ENCODE measurements at places on chromosomes 1 and 21.

- DNase-seq: no peak
These were observed 107.4 kb downstream of the GIPC2 start for GRCh38 chr1:78153092-78153736.

GRCh38 chr1:79235301-79236002, 228.9 kb upstream of the ADGRL4 start:
- no peak for DNase-seq

DNA sequence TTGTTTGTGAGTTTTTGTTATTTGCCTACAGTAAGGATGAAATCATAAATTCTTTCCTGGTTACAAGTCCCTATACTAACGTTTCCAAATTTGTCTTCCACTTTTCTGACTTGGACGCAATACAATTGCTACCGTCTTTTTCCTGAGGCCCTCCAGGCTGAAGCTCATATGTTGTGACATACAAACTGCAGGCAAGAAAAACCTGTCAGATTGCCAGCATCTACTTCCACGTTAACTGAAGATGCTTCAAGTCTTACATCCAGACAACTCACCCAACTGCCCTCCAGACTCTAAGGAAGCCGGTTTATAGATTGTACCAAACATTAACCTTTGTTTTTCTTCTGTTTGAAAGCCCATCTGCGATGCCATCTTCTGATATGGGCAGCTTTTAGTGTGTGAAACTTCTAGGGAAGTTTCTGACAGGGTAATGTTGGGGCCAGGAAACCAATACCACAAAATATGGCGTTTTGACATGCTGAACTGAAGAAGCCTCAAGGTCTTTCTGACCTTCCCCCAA, 21.4 kb upstream of the RNF11 start:
- DNase-seq: no peak

- no peak for DNase-seq
These were observed 19.9 kb downstream of the KCNQ4 start for GRCh38 chr1:40803447-40803846.

- no peak for DNase-seq
These were observed 174.8 kb downstream of the TOMM20 start for GRCh38 chr1:234953655-234954405.

GRCh38 chr1:1777950-1778662, at the start of gene NADK:
NADK (minus strand) TSS chr1:1778470; CDS start chr1:1765406, 13,064 bp downstream.
- peak; percentile 69 for DNase-seq

- DNase-seq: no peak
These were observed 10.2 kb upstream of the TARBP1 start for GRCh38 chr1:234489007-234489697.

DNA sequence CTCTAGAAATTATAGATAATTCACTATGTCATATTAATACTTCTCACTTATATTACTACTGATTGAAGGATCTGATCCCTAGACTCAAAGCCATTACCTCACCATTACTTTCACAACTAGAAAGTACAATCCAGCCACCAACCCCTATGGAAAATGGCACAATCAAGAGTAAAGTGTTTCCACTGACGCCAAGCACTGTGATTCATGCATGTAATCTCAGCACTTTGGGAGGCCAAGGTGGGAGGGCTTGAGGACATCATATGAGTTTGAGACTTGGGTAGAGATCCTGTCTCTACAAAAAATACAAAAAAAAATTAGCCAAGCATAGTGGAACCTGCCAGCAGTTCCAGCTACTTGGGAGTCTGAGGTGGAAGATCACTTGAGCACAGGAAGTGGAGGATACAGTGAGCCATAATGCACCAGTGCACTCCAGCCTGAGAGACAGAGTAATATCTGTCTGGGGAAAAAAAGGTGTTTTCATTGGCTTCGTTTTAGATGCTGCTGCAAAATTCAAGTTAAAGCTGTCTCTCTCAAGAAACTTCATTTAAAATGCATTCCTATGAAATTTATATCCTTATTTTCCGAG, 126.5 kb downstream of the AKT3 start:
- DNase-seq: no peak

DNA sequence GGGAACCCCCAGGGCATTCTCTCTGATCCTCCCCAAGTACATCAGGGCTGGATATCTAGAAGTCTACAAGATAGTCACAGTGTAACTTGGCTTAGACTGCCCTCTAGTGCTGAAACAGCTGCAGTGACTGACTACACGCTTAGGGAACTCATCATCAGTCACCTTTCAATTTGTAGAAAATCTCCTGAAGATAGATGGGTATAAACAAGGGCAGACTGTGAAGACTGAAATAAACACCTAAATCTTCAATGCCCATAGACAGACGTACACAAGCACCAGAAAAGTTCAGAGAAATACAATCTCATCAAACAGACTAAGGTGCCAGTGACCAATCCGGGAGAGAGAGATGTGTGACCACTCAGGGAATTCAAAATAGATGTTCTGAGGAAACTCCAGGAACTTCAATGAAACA, 46.6 kb downstream of the PACC1 start:
- DNase-seq: no peak

GRCh38 chr1:238558156-238558555, 667.4 kb upstream of the ZP4 start:
- no peak for DNase-seq

- no peak for DNase-seq
These were observed 14.5 kb downstream of the CNST start for GRCh38 chr1:246580497-246581370.

GRCh38 chr1:110207831-110208230, 2.3 kb upstream of the KCNC4 start:
- peak; percentile 67 for DNase-seq

- DNase-seq: peak; percentile 74
These were observed 1.1 kb upstream of the ESPN start for GRCh38 chr1:6423321-6423999.

- no peak for DNase-seq
These were observed 43.8 kb downstream of the SLC37A1 start for GRCh38 chr21:42557420-42557819.

GRCh38 chr1:204461331-204462228, 33.0 kb downstream of the PIK3C2B start:
- DNase-seq: no peak

GRCh38 chr1:99675994-99676393, 30.1 kb downstream of the PALMD start:
- DNase-seq: no peak

DNA sequence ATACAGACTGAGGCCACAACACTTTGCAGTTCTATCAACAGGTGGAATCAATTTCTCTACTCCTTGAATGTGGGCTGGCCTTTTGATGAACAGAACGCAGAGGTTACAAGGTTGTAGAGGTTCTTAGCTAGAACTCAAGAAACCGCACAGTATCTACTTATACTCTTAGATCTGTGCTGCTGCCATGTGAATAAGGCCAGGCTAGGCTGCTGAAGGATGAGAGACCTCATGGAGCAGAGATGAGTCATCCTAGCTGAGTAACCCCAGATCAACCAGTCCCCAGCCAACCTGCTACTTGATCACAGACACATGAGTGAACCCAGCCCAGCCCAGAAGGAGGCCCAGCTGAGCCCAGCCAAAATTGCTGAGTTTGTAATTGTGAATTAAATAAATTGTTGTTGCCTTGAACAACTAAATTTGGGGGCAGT, 35.3 kb upstream of the BCAR3 start:
- no peak for DNase-seq

DNA sequence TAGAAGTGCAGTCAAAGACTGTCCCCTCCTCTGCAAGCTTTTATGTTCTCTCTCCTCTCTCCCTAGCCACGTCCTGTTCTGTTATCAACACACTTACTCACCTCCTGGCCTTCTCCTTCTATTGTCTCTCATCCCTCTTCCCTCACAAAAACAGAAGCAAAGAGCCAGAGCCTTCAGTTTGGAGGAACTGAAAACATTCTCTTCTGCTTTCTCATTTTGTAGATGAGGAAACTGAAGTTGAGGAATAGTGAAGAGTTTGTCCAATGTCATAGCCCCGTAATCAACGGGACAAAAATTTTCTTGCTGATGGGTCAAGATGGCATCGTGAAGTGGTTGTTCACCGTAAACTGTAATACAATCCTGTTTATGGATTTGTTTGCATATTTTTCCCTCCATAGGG, 1.9 kb downstream of the NLRP3 start:
- no peak for DNase-seq

GRCh38 chr1:74586253-74586897, 74.0 kb upstream of the LRRC53 start:
- no peak for DNase-seq

DNA sequence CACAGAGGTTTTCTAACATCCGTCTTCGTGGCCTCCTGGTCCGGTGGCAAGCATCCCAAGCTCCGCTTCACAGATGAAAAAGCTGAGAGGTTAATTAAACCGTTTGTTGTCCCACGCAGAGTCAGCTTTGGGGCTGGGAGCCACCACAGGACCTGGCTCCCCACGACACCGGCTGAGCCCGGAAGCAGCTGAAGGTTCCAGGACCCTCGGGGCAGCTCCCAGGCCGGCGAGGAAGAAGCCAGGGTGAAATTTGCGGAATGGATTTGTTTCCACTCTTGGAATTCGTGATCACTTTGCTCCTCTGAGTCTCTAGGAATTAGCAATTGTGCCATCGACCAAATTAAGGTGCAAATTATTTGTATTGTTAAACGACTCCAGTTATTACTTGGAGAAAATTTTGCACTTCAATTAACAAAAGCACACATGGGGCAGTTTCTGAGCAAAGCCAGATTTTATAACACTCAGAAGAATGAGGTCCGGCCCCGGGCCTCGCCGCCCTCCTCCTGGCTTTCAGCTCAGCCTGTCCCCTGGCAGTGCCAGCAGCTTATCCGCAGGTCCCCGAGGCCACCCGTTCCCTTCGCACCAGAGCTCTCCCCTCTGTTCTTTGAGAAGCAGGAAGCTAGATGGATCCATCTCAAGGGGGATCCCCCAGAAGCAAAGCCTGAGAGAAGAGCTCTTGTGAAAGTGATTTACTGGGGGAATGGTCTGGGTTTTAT, 69.1 kb downstream of the SIK1 start:
- no peak for DNase-seq

DNA sequence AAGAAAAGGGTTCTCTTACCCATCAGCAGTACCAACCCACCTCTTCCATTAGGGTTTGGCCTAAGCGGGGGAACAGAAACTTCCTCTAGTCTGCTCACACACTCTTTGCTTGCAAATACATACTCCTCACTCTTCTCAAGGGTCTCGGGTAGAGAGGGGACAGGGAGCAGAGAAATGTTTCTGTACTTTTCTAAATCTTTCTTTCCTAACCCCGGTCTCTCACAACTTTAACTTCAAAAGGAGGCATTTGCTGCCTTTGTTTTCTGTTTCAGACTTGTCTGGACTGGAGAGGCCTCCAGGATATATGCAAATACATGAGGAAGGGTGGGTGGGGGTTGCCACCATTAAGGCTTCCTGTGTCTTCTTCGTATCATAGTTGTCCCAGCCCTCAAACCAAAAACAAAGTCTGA, 10.5 kb upstream of the LAX1 start:
- DNase-seq: no peak

DNA sequence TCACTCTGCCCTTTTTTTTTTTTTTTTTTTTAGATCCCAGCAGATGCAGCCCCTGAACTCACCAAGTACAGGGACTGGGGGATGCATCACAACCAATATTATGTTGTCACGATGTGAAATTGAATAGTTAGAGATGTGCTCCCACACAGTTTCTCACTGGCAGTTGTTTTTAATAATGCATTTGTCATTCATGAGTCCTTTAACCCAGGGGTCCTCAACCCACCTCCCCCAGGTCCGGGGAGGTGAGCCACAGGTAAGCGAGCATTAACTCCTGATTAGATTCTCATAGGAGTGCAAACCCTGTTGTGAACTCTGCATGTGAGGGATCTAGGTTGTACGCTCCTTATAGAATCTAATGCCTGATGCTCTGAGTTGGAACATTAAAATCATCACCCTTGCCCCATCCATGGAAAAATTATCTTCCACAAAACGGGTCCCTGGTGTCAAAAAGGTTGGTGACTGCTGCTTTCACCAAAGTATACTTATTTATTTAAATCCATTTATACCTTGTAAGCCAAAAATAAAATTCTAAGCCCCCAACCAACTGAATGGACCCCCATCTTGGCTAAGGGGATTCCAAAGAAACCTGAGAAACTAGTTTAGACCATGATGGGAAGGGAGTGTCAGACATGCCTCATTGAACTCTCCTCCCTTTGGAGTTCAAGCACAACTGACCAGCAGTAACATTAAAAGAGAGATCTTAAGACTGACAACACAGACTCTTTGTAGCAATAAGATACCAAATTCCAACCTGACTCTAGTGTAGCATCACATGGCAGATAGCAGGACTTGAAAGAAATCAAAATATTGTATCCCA, 119.3 kb upstream of the ATP1A1 start:
- DNase-seq: no peak

DNA sequence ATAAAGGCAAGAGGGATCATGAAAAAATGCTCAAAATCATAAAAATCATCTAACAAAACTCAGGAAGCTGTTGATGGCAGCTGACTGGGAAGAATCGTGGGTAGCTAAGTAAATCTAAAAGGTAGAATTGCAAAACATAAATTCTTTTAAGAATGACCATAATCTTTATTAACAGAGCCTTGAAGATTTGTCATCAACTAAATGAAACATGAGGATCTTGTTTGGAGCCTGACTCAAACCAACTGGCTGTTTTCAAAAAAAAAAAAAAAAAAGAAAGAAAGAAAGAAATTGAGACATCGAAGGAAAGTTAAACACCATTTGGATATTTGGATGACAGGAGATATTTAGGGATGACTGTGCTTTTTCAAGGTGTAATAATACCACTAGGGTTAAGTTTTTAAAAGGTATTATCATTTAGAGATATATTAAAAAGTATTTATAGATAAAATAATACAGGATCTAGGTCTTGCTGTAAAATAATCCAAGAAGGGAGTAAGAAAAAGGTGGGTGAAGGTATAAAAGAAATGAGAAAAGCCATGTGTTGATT, 48.6 kb downstream of the CD34 start:
- DNase-seq: no peak

GRCh38 chr1:109527098-109527811, 12.4 kb upstream of the GPR61 start:
- DNase-seq: no peak

DNA sequence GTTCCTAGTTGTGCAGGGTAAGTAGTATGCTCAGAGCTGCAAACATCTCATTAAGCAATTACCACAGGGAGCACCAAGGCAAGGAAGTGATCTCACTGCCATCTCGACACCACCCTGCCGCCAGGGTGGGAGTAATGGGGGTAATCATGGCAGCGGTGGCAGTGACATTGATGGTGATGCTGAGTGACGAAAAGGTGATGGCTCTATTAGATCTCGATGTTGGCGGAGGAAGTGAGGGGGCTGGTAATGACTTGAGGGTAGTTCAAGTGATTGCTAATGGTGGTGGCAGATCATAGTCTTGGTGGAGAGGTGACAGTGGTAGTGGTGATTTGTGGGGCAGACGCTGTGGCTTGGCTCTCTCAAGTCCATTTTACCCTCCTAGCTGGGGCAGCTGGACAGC, 25.4 kb upstream of the TENT5B start:
- no peak for DNase-seq

DNA sequence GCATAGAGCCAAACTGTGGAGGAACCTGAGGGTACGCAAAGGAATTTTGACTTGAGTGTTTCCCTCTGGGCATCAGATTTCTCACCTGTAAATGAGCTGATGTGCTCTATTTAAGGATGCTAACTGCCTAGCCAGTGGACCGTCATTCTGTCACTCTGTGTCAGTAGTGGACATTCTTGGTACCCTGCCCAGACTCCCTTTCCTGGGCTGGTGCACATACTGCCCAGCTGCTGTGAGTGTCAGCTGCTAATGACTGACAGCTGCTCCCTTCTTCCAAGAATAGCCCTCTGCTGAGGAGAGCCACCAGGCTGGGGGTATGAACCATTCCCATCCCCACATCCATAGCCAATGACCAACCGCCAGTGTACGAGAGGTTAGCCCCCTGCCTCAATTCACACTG, 193.1 kb upstream of the DAB1 start:
- DNase-seq: no peak

GRCh38 chr1:214143006-214143992, 137.7 kb upstream of the SMYD2 start:
- no peak for DNase-seq
